GM23338 (cell line): ENCODE measurements at places on chromosomes 13 and 19. TPM values are rescaled to one million over a fixed set of nuclear protein-coding genes. Genes with fewer than 3 reads are reported as not detected.

DNA sequence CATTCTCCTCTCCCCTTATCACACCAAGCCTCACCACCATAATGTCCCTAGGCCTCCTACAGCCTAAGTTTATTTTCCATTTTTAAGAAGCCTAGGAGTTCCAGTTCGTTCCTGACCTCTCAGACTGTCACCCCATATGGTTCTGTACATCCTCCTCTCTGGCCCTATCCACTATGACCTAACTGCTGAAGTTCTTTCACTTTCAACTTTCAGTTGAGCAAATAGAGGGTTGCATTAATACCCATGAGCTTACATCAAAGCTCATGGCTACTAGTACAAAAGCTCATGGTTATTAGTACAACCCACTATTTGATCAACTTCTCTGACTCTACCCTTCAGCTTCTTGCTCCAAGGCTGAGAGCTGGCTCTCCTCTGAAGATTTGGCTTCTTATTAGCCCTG is 72.9 kb downstream of the FGF14 start:
- H3K36me3 ChIP-seq = no peaks in the 10 kb centered on the region
- H3K4me1 ChIP-seq = no peaks in the 10 kb centered on the region
- no peak overlapping the region for H3K4me3 ChIP-seq
- DNase-seq = no peak
- no peaks in the 10 kb centered on the region for H3K27me3 ChIP-seq

DNA sequence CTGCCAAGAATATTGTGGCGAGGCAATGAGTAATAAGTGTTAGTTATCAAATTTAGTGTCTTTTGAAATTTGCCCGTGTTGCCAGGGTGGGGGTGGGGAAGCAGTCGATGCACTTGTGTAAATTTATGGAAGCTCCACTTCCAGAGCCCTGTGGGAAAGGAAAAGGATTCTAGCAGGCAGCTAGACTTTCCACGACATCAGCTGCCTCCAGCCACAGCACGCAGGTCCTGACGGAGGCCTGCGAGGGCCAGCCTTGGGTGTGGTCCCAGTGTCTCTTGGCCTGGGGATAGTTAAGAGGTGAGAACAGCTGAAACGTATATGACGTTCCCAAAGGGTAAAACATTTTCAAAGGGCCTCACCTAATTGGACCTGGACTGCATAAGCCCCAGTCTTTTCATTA is 433.0 kb downstream of the TSHZ3 start:
- H3K4me3 ChIP-seq = no peak overlapping the region
- no peak overlapping the region for H3K27ac ChIP-seq
- no peak for DNase-seq
- H3K27me3 ChIP-seq = no peaks in the 10 kb centered on the region

Gene KLHL1
- total RNA-seq = not detected in 2 replicates

DNA sequence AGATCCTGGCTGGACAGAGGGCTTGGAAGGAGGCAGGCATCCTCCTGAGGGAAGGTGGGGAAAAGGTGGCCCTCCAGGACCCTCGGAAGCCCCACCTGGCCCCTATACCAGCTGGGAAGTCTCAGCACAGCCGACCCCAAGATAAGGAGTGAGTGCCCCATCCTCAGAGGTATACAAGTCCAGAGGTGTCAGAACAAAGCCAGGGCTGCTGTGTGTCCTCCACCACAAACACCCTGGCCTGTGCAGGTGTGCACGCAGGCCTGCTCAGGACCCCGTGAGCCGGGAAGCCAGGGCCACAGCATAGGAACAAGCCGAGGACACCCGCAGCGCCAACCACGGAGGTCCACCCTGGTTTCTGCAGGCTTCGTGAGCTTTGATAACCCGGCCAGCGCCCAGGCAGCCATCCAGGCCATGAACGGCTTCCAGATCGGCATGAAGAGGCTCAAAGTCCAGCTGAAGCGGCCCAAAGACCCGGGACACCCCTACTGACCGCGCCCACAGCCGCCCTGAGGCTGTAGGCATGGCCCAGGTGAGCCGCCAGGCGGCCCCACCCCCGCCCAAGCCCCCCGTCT is 68.6 kb downstream of the CELF5 start:
- H3K27ac ChIP-seq = no peak overlapping the region
- H3K36me3 ChIP-seq = no peaks in the 10 kb centered on the region

DNA sequence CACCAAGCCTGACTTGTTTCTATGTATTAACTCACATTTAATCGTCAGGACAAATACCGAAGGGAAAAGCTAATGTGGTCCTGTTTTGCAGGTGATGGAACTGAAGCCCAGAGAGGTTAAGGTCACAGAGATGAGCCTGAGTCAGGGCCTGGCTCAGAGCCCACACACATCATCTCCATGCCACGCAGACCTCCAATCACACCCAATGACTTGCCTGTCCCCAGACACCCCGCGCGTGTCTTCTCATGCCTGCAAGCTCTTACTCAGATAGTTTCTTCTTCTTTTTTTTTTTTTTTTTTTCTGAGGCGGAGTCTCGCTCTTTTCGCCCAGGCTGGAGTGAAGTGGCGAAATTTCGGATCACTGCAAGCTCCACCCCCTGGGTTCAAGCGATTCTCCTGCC is 16.4 kb downstream of the SIX5 start:
- no peak overlapping the region for H3K27ac ChIP-seq
- peaks cover 3% of the 10 kb centered on the region; the same call in 1 of the 2 replicates for H3K4me1 ChIP-seq
- no peak for DNase-seq
- H3K4me3 ChIP-seq = no peak overlapping the region
